Cardiac fibroblast (primary cell): ENCODE measurements at places on chromosomes 3 and 15.

DNA sequence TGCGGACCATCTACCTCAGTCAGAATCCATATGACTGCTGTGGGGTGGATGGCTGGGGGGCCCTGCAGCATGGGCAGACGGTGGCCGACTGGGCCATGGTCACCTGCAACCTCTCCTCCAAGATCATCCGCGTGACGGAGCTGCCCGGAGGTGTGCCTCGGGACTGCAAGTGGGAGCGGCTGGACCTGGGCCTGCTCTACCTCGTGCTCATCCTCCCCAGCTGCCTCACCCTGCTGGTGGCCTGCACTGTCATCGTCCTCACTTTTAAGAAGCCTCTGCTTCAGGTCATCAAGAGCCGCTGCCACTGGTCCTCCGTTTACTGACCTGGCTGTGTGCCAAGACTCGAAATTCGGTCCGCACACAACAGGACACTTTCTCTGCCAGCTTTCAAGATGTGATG is 21.9 kb downstream of the NRROS start:
- DNase-seq = no peak

DNA sequence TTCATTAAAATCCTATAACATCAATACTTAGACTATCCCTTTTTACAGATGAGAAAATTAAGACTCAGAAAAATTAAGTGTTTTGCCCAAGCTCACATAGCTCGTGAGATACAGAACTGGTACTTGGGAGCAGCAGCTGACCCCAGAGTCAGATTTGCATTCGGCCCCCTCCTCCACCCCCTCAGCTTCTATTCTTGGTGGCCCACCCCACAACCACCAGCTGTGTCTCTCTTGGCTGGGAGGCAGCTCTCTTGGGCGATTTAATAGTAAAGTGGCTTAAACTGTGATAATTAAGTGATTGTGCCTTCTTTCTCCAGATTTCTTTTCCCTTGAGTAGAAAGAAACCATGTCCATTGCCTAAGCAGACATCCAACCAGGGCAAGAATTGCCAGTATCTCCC is 203.6 kb upstream of the PDZRN3 start:
- no peak for DNase-seq

DNA sequence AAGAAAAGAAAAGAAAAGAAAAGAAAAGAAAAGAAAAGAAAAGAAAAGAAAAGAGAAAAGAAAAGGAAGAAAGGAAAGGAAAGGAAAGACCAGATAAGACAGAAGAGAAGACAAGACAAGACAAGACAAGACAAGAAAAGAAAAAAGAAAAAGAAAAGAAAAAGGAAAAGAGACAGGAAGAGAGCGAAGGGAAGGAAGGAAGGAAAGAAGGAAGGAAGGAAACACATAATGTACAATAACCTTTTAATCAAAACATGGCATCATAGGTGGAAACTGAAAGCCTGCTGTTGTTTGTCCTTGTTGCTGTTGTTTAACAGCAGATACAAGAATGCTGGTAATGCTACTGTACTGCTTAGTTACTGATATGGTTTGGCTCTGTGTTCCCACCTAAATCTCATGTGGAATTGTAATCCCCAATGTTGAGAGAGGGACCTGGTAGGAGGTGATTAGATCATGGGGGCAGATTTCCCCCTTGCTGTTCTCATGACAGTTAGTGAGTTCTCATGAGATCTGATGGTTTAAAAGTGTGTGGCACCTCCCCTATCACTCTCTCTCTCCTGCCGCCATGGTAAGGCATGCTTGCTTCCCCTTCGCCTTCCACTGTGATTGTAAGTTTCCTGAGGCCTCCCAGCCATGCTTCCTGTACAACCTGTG is 67.3 kb downstream of the MCF2L2 start:
- DNase-seq = no peak

DNA sequence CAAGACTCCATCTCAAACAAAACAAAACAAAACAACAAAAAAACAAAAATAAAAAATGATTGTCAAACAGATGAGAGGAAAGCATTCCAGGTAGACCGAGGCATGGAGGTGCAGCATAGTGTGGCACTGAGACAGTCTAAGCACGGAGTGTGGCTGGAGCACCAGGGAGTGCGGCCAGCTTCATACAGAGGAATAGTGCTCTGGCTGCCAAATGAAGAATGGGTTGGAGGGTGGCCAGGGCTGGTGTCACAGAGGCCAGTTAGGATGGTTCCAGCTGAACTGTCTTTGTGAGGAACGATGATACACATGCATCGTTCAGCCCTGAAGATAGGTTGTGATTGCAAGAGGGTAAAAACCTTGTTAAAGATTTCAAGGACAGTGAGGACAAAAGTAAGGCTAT is 28.3 kb downstream of the MITF start:
- DNase-seq = no peak

GRCh38 chr15:47516558-47516957 is 200.7 kb upstream of the SEMA6D start:
- peak; percentile 28 for DNase-seq

GRCh38 chr3:119433613-119434325 is 29.6 kb downstream of the TMEM39A start:
- DNase-seq = no peak

- DNase-seq = peak; percentile 73
These were observed 58.2 kb downstream of the ZBTB38 start for GRCh38 chr3:141426404-141427034.

GRCh38 chr15:42133886-42134502 is 22.4 kb downstream of the PLA2G4F start:
- peak; percentile 47 for DNase-seq

DNA sequence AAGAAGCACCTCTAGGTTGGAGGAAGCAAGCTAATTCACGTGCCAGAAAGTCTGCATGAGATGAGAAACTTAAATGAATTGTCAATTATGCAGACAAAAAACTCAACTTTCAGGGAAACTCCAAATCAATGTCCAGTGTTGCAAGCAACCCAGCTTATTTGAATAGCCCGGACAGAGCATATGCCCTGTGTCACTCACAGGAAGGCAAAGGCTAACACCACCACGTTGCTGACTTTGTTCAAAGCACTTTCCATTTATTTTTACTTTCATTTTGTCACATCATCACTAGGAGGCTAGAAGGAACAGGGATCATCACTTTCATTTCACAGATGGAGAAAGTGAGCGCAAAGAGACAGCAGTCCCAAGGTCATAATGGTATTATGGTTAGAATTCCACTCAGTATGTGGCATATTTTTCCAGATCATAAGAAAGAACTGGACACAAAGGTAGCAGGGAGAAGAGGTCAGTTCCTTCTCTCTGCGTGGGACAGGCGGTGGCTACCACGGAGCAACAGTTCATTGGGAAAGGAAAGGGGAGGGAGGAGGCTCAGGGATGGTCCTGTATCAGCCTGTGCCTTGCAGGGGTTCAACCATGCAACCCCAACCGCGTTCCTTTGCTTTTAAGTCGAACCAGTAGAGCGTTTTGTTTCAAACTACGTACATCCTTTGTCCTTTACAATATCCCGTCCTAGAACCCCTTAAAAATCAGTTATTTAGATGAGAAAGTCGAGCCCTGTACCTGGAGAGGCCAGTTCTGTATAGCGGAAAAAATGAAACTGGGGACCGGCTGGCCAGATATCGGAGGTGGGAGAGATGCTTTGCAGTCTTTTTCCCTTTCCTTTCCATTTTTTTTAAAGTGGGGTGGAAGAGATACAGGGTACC is 1.1 kb downstream of the HEG1 start:
- DNase-seq = peak; percentile 67

GRCh38 chr3:9248522-9249271 is 749 bp downstream of the SRGAP3 start:
- no peak for DNase-seq

- peak; percentile 16 for DNase-seq
These were observed 109.3 kb downstream of the ZIC1 start for GRCh38 chr3:147518465-147518864.

GRCh38 chr3:105145511-105145910 is 221.2 kb upstream of the ALCAM start:
- no peak for DNase-seq
